ENCODE measurements at places on chromosomes 4 and X.
A peak's percentile ranks its signal among the peaks of the same experiment; 100 is the strongest.

DNA sequence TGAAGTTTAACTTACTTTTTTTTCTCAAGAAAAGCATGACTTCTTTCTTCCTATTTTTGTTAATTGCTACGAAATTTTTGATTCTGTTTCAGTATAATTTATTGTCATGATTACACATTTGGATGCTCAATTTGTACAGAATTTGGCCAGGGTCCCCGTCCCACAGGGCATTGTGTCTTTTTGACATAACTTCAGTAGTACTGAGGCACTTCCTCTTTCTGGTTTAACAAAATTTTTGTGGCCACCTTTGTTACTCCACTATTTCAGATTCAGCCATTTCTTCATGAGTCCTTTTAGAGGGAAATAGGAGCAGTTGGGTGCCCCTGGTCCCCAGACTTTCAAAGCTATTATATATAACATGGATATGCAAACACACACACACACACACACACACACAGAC is 1248.7 kb downstream of the PCDH7 start:
- DNase-seq = no peak

DNA sequence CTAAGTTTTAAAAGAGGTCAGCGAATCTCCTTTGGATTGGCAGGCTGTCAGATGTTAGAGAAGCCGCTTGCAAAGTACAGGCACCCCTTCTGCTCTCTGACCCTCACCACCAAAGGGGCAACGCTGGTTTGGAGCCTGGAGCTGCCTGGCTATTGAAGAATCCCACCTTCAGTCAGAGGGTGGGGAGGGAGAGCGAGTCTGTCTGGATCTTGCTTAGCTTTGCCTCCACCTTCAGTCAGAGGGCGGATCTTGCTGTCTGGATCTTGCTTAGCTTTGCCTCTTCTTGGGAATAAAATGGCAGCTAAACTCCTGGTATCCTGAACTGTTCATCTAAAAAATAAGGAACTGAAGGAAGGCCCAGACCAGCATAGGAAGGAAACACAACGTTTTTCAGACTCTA is 7.3 kb downstream of the CCDC110 start:
- DNase-seq = no peak

- DNase-seq = no peak
These were observed 426.1 kb downstream of the MID1IP1 start for GRCh38 chrX:39227371-39227770.

DNA sequence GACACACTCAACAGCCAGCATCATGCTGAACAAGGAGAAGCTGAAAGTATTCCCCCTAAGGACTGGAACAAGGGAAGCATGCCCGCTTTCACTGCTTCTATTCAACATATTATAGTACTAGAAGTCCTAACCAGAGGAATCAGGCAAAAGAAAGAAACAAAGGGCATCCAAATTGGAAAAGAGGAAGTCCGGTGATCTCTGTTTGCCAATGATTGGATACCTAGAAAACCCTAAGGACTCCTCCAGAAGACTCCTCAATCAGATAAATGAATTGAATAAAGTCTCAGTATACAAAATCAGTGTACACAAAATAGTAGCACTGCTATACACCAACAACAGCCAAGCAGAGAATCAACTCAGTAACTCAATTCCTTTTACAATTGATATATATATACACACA is 44.8 kb downstream of the ARFIP1 start:
- DNase-seq = no peak

DNA sequence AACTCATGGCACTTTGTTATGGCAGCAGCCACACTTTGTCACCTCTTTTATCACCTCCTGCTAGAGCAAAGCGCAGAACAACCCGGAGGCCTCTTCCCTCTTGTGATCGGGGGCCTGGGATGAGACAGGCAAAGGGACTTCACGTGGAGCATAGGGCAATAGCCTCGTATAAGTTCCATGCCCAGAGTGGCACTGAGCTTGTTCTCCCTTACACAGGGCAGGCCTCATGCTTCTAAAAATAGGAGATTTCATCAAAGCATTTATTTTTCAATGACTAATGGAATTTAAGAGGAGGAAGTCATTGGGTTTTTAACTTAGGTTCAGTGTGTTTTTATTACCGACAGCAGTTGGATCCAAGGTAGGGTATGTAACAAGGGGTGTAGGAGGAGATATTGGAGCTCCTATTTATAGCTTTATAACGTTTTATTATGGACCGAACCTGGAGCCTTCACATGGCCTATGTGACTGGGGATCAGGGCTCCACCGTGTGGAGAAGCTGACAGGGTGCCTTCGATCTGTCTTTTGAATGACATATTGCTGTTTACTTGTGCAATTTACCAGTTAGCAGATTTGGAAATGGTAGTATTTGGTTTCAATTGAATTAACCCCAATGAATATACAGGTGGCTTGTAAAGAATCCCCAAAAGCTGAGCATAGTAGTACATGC is 93.8 kb downstream of the SLC2A9 start:
- no peak for DNase-seq

GRCh38 chrX:67723580-67724351 is 179.9 kb downstream of the AR start:
- no peak for DNase-seq

DNA sequence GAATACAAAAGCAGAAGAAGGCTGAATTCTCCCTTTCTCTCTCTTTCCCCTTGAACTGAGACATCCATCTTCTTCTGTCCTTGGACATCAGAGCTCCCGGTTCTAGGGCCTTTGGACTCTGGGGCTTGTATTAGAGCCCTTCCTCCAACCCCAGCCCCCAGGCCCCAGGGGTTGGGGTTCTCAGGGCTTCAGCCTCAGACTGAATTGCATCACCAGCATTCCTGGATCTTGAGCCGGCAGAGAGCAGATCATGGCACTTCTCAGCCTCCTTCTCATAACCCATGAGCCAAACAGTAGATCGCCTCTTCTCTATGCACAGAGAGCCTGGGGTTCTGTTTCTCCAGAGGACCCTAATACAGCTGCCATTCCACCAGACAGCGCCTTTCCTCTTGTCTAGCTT is 25.3 kb upstream of the CLDN24 start:
- peak; percentile 1 for DNase-seq

DNA sequence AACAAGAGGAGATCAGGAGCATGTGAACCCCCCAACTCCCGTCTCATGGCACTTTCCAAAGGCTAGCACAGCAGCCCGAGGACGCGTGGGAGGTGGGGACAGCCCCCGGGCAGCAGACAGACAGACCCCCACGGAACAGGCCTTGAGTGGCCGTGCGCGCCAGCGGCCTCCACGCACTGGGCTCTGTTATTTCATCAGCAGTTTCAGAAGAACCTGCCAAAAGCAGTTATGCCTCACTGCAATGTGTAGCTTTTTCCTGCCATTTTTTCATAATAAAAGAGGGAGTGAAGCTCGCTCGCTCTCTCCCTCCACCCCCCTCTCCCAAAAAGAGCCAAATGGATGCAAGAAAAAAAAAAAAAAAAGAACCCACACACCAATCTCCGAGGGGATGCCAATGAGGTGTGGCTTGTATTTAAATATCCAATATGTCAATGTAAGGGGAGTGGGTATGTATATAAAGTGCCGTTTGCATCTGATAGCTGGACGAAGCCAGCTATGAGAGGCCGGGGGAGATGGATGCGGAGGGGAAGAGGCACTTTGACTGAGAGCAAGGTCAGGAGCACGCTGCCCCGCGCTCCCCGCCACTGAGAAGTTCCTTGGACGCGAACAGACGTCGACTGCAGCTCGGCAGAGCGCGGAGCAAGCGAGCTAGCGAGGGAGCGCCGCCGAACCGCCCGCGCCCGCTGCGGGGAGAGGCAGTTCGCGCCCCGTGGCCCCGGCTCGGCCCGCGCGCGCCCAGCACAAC is at the start of gene FGF16:
Gene FGF16, plus strand, starts transcription at position 482 of the 745 bp plus-strand sequence. CDS start 286 bp downstream, outside the sequence.
- no peak for DNase-seq

GRCh38 chr4:151530783-151531182 is 121.8 kb downstream of the FHIP1A start:
- no peak for DNase-seq

- DNase-seq = no peak
These were observed 4.6 kb downstream of the SH3BGRL start for GRCh38 chrX:81206476-81206875.

DNA sequence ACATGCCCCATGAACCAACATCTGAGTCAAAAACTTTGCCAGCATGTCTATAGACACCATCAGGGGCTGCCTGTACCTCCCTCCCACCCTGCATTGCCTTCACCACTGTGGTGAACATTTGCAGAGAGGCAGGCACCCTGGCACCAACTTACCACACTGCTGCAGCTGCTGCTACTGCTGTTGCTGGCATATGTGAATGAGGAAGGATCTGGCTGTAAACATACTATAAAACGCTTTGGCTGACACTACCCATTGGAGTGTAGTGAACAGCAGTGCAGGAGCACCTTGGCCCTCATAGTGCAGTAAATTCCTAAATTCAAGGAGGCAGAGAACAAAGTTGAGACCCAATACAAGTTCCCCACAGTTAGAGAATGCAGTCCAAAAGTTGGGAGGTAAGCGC is 90.6 kb upstream of the SPIN4 start:
- DNase-seq = no peak

GRCh38 chr4:90246816-90247215 is 119.6 kb downstream of the CCSER1 start:
- DNase-seq = no peak

DNA sequence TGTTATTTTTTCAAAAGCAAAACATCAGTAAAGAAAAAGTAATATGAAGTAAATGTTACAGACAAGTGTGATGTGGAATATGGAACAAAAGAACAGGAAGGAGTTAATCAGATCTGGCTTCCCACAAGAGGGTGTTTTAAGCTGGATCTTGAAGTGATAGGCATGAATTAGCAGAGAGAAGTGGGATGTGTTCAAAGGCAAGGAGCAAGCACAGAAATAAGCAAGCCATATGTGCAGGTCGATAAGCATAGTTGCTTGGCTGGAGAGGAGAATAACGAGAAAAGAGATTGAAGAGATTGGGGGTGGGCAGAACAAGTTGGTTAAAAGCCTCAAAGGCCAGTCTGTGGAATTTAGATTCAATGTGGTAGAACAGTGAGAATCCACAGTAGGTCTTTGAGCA is 60.9 kb upstream of the PRPS1 start:
- DNase-seq = no peak

- DNase-seq = no peak
These were observed 1.7 kb upstream of the DCTD start for GRCh38 chr4:182918791-182919302.

DNA sequence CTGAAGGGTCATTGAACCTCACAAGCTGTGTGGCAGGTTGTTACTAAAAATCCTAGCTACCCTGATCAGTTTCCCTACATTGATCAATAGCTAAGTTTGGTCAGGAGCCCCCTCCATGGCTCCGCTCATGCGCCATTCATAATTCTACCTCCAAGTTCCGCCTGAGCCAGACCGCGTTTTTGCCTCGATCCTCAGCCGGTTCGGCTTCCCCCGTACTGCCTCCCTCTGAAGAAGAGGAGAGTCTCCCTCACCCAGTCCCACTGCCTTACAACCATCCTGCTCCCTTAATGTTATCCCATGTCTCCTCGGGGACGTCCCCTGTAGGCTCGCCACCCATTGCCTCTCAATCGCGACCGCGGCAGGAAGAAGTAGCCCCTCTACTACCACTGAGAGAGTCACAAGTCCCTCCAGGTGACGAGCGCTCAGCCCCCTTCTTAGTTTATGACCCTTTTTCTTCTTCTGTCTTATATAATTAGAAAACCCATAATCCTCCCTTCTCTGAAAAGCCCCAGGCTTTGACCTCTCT is 158.2 kb downstream of the DEFB131A start:
- no peak for DNase-seq

- no peak for DNase-seq
These were observed 38.3 kb downstream of the DCLK2 start for GRCh38 chr4:150116506-150116905.

- DNase-seq = no peak
These were observed 111.6 kb upstream of the PRKG2 start for GRCh38 chr4:81326581-81326980.

- no peak for DNase-seq
These were observed 290.1 kb downstream of the INPP4B start for GRCh38 chr4:142556048-142556447.

DNA sequence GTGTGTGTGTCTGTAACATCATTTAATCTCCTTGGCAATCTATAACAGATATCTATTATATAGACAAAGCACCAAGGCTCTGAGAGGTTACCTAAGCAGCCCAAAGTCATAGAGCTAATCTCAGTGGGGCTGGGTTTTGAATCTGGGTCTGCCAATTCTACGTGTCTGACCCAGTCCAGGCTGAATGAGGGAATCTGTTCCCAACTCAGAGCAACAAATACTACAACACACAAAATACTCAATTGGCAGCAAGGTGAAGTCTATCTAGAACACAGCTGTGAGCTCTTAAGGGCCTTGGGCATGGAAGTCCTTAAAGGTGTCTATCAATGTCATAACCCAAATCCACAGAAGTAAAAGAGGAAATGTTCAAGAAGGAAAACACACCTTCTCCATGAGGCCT is 47.5 kb upstream of the NAP1L5 start:
- DNase-seq = no peak

DNA sequence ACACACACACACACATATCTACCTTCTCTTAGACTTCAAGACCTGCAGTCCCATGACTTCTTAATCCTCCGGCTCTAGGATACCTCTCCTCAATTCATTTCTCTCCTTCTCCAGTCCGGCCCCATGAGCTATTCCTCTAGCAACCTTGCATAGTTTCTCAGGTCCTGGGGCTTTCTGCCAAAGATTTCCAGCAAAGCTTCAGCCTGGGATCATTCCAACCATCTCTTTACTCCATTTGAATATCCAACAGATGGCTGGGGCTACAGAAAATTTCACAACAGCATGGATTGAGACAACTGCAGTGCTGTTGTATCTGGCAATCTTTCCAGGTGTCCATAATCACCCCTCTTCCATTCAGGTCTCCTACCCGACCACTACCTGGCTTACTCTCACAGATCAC is 184.1 kb downstream of the DCHS2 start:
- DNase-seq = no peak

GRCh38 chrX:65572971-65573370 is 38.4 kb upstream of the LAS1L start:
- DNase-seq = no peak

- no peak for DNase-seq
These were observed 19.9 kb downstream of the ABCG2 start for GRCh38 chr4:88138561-88138960.

DNA sequence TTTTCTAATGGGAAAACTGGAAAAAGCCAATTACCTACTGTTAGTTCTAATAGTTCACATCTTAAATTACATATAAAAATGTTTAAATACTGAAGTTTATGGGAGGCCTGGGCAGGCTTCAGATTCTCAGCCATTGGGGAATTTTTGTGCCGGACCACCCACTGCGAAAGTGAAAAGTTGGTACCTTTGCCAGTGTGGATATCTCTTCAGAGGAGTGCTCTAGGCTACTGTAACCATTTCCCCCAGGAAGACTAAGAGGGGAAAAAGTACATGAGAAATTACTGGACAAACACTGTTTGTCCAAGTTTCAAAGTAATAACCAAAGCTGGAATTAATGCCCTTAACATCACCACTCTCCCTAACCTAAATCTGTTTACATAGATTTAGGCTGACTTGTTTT is 20.8 kb downstream of the PITX2 start:
- DNase-seq = no peak

GRCh38 chr4:163535657-163536056 is 41.2 kb downstream of the TMA16 start:
- no peak for DNase-seq

GRCh38 chr4:80340036-80340435 is 4.5 kb downstream of the CFAP299 start:
- DNase-seq = no peak
